ENCODE measurements at places on chromosomes 4 and X. TPM values are rescaled to one million over a fixed set of nuclear protein-coding genes. Genes with fewer than 3 reads are reported as not detected.

DNA sequence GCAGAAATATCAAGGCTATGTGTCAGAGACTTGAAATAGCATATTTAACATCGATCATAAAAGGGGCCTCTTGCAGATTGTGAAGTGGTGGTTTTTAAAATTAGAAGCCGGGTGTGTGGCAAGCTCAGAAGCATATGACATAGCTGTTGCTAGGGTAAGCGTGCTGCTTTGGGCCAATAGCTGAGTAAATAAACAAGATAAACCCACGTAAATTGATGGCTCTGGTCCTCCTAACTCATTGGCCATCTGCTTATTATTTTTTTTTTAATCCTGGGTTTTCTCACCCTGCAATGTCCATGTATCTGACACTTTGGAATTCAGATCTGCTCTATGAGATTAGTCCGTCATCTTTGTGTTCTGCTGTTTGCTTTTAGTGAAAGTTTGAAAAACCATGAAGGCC, 32.6 kb upstream of the STOX2 start:
- DNase-seq = no peak

GRCh38 chrX:148498067-148498466, 2.4 kb upstream of the AFF2 start:
- DNase-seq = no peak

Gene TIGD4
- total RNA-seq = 3.2 TPM

DNA sequence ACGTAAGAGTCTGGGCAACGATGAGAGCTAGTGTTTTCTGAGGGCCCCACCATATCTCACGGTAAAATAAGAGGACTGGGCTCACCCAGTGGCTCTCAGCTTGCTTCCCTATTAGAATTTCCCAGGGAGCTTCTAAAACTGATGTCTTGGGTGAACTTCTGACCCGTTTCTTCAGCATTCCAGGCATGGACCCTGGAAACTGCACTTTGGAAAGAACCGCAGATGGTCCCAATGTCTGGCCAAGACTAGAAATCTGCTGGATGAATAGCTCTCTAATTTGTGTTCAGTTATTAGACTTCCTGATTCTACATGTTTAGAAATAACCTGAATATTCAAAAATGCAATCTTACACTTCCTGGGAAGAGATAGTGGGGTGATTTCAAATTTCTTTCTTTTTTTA, 127.8 kb downstream of the ANOS1 start:
- no peak for DNase-seq

Gene MAGEA9
- total RNA-seq = not detected

GRCh38 chr4:99008051-99008450, 12.5 kb downstream of the METAP1 start:
- DNase-seq = no peak

- no peak for DNase-seq
These were observed 90.0 kb downstream of the MAOA start for GRCh38 chrX:43745938-43746721.

GRCh38 chr4:180120068-180120467, 2123.1 kb upstream of the TENM3 start:
- no peak for DNase-seq

DNA sequence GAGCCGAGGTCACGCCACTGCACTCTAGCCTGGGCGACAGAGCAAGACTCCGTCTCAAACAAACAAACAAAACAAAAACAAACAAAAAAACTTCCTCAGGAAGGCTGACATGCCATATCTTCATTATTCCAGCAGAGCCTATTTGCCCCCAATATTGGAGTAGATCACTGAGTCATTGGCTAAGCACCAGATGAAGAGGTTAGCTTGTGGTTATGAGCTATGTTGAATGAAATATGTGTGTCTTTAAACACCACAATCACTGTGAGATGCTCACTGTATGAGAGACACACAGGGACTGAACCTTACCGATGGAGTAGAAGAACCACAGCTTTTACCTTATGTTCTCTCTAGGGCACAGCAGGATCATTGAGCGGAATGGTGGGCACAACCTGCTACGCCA, 122.1 kb upstream of the EOLA2 start:
- no peak for DNase-seq

Gene NR0B1
- 81.5 TPM for total RNA-seq

DNA sequence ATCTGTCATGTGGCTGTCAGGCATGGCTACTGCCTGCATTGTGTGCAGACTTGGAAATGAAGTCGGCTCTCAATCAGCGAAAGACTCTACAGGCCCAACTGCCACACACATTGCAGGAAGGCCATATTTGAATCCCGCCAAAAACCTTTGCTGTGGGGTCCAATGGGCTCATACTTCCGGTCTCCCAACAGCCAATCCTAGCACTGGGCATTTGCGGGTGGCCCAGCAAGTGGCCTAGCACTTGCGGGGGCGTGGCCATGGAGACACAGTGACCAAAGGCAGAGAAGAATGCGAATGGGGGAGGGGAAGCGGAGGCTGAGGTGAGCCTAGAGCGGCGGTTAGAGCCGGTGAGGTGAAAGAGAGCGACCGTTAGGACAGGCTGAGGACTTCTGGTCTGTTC, at the start of gene OTUD6A:
OTUD6A (plus strand) TSS at position 382 of the 400 bp plus-strand sequence. CDS start 68 bp downstream, outside the sequence.
- DNase-seq = peak; percentile 56
